ENCODE measurements at places on chromosomes 12 and 14.
A peak's percentile ranks its signal among the peaks of the same experiment; 100 is the strongest.

DNA sequence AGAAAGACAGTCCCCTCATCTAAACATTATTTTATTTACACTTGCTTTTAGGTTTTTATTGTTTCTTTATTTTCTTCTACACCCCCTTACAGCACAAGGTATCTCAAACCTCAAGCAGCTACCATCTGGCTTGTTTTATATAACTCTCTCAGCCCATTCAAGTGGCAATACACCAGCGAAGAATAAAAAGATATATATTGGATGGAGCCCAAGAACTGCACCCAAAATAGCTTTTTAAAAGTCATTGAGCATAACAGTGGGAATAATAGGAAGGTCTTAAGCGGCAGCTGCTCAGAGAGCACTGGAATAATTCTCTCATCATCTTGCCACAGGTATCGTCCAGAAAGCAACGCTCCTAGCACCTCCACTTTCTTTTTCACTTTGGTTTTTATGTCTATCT is 322.5 kb downstream of the SYT1 start:
- no peaks in the 10 kb centered on the region for H3K27me3 ChIP-seq
- peaks cover 12% of the 10 kb centered on the region for H3K4me1 ChIP-seq
- no peak for DNase-seq
- H3K4me3 ChIP-seq, result no peak overlapping the region
- no peaks in the 10 kb centered on the region for H3K36me3 ChIP-seq

GRCh38 chr12:12934556-12934955 is 17.4 kb downstream of the GPRC5D start:
- no peak overlapping the region for H3K4me3 ChIP-seq
- H3K27me3 ChIP-seq, result no peaks in the 10 kb centered on the region
- DNase-seq, result no peak

DNA sequence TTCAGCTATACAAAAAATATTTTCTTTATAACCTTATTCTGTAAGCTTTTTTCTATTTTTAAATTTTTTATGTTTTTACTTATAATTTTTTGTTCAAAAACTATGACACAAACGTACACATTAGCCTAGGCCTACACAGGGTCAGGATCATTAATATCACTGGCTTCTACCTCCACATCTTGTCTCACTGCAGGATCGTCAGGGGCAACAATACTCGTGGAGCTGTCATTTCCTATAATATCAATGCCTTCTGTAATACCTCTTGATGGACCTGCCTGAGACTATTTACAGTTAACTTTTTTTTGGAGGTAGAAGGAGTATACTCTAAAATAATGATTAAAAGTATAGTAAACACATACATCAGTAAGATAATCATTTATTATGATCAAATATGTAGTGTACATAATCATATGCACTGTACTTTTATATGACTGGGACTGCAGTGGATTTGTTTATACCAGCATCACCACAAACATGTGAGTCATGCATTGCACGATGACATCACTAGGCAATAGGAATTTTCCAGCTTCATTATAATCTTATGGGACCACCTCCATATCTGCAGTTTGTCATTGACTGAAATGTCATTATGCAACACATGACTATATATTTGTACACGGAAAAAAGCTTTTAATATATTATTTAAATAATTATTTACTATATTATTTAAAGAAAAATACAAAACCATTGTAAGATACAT is 18.5 kb upstream of the PMCH start:
- no peaks in the 10 kb centered on the region for H3K27me3 ChIP-seq
- H3K4me1 ChIP-seq, result no peaks in the 10 kb centered on the region
- H3K4me3 ChIP-seq, result no peak overlapping the region
- no peak for DNase-seq
- H3K36me3 ChIP-seq, result no peaks in the 10 kb centered on the region

GRCh38 chr14:30034152-30034551 is 106.5 kb upstream of the PRKD1 start:
- no peaks in the 10 kb centered on the region for H3K36me3 ChIP-seq
- no peak overlapping the region for H3K27ac ChIP-seq
- H3K4me1 ChIP-seq, result no peaks in the 10 kb centered on the region
- no peaks in the 10 kb centered on the region for H3K27me3 ChIP-seq
- no peak overlapping the region for H3K4me3 ChIP-seq

DNA sequence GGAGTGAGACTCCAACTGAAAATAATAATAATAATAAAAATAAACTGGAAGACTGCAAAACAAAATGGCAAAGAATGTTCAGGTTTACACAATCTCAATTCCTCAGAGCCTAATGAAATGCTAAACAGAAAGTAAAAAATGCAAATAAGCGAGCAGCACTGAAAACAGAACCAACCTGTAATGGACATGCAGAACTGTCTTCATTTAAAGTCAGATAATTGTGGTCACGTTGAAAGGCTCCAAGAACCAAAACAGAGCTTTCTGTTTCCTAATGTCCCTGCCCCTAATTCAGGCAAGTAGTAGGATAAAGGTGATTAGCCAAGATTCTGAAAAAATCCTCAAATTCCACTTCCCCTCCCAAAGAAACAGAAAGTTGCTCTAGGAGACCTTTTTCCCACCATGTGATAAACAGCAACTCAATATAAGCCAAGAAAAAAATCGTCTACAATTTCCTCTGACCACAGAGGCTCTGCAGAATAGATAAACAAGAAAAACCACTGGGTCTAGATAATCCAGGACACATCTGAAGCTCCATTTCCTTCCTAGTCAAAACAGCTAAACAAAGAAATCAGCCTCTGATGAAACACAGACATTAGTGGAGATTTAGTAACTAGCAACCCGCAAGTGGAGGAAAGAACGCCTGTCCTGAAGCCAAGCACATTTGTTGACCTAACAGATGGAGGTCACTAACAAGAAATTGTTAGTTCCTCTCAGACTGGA is 3.0 kb downstream of the MIS18BP1 start:
- no peaks in the 10 kb centered on the region for H3K27me3 ChIP-seq
- no peak for DNase-seq
- H3K4me1 ChIP-seq, result peaks cover 12% of the 10 kb centered on the region
- H3K36me3 ChIP-seq, result peaks cover 5% of the 10 kb centered on the region
- peak overlapping the region; percentile 71 for H3K4me3 ChIP-seq

GRCh38 chr12:21647179-21647578 is 10.5 kb downstream of the LDHB start:
- H3K4me1 ChIP-seq, result peaks cover 11% of the 10 kb centered on the region
- no peak overlapping the region for H3K27ac ChIP-seq
- no peaks in the 10 kb centered on the region for H3K27me3 ChIP-seq
- no peak for DNase-seq
- no peak overlapping the region for H3K4me3 ChIP-seq

Data from type B pancreatic cell (in vitro differentiated cells).